Activated T-cell treated with anti-CD3 and anti-CD28 coated beads, Interleukin-2, amount 50 U/mL, for 1 hour (primary cell): ENCODE measurements at places on chromosomes 7 and 10.

DNA sequence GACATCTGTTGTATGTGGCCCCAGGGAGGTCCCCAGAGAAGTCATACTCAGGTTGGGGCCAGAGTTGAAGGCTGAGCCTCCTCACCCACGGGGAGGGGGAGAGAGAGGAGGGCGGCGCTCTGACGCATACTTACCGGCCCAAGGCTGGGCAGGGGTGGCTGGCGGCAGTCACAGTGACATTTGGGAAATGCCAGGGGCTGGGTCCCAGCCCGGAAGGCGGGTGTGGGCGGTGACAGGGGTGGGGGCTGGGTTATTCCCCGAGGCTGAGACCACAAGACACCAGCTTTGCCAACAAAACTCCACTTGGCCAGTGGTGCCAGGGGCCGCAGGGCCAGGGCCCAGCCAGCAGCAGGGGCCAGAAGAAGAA lies 41.1 kb downstream of the RASGEF1A start:
- peak; percentile 28 for DNase-seq

DNA sequence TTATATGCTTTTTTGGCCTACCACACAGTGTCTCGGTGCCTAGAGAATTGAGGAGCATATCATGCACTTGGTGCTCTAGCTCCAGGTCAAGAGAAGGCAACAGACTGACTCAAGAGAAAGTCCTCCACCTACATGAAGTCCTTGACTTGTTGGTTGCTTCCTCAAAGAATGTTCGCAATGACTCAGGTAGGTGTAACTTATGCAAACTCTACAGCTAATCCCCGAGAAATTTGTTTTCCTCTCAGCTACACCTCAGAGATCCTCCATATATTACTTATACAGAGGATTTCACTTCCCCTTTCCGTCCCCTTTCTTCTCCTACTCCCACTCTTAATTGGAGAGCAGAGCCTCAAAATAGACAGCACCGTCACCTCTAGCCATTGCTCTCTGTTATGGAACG lies 1013.1 kb downstream of the KCNMA1 start:
- DNase-seq: no peak

GRCh38 chr10:86946213-86947155 lies 10.9 kb downstream of the MMRN2 start:
- no peak for DNase-seq

GRCh38 chr7:137772316-137772715 lies 74.5 kb downstream of the DGKI start:
- DNase-seq: no peak

DNA sequence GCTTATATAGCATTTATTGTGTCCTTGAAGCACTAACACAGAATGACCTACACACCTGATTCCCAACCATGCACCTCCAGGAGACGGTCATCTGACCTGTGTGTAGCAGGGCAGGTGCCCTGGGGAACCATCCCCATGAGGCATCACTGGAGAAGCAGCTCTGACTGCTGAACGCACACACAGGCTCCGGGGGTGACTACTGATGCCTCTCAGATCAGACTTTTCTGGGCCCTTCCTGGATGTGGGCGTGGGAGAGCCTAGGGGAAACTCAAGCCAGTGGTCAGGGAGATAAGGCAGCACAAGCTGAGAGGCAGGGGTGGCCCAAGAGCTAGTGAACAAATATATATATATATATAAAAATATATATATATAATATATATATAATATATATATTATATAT lies 37.6 kb downstream of the CPXM2 start:
- no peak for DNase-seq
